Stimulated activated CD4-positive, alpha-beta T cell treated with anti-CD3 and anti-CD28 coated beads, Interleukin-2, amount 100 ng/mL, for 4 hours (primary cell): ENCODE measurements at places on chromosomes 2 and 18.

DNA sequence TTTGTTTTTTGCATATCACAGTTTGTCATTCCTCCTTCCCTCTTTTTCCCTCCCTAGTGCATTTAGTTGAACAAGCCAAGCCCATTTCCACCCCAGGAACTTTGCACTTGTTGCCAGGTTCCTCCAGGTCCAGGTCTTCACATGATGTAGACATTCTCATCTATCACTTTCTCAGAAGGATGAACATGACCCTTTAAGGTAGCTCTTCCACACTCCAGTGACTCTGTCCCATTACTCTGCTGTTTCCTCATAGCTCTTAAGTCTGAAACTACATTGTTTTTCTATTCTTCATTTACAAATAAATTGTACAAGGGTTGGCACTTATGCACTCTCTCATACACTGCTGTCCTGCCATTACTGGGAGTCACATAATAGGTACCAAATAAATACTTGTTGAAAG, 6.1 kb downstream of the KYNU start:
- no peak for DNase-seq

DNA sequence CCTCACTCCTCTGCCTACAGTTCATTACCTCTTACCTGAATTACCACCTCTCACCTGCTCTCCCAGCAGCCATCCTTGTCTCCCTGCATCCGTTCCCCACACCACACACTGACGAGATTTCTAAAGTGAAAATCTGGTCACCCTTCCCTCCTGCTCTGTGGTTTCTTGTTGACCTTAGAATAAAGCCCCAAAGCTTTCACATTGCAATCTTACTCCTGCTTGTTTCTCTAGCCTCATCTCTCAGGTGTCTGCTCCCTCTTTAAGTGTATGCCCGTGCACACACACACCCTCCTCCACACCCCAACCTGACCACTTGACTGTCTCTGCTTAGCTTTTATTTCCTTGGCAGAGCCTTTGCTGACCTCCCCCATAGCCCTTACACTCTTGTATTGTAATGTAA, 122.0 kb upstream of the SKOR2 start:
- DNase-seq: no peak

DNA sequence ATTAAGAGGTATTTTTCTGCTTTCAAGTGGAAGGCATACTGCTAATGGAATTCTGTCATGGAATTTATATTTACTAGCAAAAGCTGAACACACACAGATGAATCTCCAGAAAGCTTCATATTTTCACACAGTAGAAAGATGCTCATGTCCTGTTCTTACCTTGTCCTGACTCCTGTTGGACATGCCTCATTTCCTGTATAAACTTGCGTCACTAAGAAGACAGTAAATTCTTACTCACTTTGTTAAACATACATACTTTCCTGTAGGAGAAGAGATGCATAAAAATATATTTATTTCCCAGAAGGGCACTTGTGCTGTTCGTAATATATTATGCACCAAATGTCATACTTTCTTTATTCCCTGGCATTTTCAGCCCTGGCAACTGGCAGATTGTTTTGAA, 238.3 kb upstream of the RASGRP3 start:
- DNase-seq: no peak

DNA sequence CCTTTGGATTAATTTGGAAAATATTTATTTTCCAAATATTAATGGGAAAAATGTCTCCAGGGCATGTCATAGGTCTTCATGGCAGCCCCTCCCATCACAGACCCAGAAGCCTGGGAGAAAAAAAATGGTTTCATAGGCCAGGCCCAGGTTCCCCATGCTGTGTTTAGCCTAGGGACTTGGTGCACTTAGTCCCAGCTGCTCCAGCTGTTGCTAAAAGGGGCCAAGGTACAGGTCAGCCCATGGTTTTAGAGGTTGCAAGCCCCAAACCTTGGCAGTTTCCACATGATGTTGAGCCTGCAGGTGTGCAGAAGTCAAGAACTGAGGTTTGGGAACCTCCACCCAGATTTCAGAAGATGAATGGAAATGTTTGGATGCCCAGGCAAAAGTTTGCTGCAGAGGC, 309.6 kb downstream of the SOCS6 start:
- DNase-seq: no peak

DNA sequence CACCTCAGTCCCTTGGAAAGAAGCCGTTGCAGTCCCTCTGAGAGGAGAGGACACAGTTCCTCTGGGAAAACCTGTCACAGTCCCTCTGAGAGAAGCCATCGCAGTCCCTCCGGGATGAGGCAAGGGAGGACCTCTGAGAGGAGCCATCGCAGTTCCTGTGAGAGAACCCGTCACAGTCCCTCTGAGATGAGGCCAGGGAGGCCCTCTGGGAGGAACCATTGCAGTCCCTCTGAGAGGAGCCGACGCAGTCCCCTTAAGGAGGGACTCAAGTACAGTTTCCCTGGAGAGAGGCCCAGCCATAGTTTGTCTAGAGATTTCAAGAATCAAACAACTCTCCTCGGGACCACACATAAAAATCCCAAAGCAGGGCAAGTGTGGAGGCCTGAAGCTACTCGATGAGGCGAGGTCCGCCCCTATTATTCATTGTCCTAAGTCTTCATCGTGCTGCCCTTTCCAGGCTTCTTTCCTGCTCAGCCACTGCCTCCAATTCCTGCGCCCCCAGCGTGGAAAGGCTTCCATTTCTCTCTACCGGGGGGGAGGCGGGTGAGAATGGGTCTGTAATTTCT, 630 bp upstream of the ZNF512 start:
- no peak for DNase-seq

- no peak for DNase-seq
Observed at GRCh38 chr2:72936660-72937355, 19.5 kb downstream of the EMX1 start.

GRCh38 chr2:220051716-220052115, 424.3 kb downstream of the SLC4A3 start:
- DNase-seq: no peak

DNA sequence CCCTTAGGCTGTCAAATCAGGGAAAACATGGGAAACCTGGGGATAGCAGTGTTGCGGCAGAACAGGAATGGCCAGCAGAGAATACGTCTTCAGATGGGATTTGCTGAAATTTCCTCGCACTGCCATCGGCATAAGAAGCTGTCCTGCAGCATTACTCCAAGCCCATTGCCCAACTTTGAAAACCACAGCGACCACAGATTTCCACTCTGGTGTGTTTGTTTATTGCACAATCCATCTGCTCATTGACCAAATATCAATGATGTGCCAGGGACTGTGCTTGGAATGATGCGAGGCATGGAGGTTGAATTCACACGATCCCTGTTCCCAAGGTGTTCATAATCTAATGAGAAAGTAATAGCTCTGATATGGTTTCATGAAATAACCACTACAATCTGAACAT, 383.3 kb upstream of the MYT1L start:
- DNase-seq: no peak

GRCh38 chr18:54030434-54030833, 194.0 kb downstream of the MBD2 start:
- DNase-seq: no peak

DNA sequence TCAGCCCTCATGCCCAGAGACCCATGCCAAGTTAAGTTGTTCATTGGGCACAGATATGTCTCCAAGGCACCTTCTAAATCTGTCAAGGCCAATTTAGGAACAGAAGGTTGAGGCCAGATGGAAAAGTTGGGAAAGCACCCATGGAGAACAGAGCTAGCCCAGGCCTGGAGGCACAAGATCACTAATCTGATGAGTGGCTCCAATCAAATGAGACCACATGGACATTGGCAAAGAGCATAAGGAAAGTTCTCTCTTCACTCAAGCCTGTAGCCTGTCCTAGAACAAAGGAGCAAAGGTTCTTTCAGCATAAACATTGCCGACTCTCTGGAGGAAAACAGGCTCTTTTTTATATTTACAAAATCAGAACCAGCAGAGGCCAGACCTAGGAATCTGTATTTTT, 154.8 kb downstream of the RNF152 start:
- DNase-seq: no peak

- no peak for DNase-seq
Observed at GRCh38 chr18:43077510-43078308, 37.8 kb downstream of the RIT2 start.

DNA sequence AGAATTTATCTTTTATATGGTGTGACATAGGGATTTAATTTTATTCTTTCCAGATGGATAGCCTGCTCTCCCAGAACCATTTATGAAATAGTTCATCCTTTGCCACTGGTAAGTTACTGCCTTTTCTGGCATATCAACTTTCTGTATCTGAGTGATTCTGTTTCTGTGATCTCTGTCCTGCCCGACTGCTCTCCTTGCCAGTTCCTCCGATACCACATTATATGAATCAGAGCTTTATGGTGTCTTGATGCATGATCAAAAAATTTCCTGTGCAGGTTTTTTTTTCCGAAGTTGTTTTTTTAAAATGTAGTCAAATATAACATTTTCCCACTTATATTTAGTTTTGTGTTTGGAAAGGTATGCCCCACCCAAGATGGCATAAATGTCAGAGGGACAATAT, 242.5 kb downstream of the CYP26B1 start:
- DNase-seq: no peak

DNA sequence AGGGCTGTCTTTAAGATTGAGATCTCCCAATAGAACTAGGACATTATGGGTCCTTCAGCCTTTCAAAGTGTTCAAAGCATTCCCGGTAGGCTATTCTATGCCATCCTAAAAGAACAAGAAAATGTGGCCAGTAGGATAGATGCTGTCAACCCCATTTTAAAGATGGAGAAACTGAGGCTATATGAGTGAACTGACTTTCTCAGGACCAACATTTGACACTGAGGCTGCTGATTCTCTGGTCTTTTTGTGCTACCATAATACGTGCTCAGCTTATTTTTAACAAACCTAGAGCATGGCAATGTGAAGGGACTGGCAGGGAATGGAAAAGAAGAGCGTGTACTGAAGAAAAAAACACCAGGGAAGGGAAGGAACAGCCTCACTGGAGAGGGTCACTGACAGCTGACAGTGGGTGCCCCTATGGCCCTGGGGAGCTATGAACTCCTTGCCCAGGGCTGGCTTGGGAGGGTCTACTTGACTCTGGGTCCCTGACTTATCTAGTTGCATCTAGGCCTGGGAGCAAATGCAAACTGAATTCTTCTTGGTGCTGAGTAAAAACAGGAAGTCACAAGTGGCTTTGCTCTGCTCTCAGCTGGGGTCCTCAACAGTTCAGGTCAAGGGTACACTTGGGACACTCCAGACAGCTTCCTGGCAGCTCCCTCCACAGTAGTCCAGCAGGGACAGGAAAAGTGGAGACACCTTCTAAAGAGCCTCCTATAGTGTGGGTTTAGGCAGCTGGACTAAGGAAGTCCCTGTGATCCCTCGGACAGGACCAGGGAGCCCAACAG, 2.3 kb downstream of the CYRIA start:
- no peak for DNase-seq

DNA sequence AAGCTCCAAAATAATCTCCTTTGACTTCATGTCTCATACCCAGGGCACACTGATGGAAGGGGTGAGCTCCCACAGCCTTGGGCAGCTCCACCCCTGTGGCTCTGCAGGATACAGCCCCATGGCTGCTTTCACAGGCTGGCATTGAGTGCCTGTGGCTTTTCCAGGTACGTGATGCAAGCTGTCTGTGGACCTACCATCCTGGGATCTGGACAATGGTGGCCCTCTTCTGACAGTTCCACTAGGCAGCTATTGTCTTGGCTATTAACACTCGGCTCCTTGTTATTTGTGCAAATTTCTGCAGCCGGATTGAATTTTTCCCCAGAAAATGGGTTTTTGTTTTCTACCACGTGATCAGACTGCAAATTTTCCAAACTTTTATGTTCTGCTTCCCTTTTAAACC, 634.2 kb downstream of the TSN start:
- no peak for DNase-seq

DNA sequence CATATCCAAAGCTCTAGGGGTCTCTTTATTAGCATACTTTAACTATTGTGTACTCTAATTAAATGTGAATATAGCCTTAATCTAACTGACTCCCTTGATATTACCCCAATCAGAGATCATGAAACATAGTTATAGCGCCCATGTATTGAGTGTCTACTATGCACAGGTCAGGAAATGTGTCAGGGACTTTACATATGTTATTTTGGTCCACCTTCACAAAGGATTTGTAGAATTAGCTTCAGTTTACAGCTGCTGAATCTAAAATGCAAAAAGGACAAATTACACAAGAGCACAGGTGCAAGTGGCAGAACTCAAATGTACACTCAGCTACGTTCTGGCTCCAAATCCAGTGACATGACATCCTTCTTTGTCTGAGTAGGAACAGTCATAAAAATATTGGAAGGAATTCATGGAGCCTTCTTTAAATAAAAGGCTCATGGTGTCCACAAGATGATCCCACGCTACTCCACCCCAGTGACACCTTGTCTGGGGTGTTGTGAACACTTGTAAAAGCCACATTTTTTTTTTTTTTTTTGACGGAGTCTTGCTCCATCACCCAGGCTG, 38.7 kb upstream of the ATL2 start:
- DNase-seq: no peak

GRCh38 chr2:219442256-219443015, 7.8 kb downstream of the SPEG start:
- no peak for DNase-seq

DNA sequence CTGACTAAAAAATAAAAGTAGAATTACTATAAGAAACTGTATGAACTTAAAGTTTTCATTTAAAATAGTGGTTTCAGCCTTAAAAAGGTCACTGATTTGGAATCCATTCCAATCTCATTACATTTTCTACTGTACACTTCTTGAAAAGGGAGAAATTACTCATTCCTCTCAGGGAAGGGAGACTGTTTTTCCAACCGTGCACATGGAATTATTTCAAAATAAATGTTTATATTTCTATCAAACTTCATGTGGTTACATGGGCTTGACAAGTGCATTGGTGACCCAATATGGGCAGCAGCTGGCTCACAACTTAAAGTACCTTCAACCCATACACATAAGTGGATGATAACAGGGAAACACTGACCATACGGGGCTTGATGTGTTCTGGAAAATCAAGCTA, 324.5 kb upstream of the THUMPD2 start:
- no peak for DNase-seq

DNA sequence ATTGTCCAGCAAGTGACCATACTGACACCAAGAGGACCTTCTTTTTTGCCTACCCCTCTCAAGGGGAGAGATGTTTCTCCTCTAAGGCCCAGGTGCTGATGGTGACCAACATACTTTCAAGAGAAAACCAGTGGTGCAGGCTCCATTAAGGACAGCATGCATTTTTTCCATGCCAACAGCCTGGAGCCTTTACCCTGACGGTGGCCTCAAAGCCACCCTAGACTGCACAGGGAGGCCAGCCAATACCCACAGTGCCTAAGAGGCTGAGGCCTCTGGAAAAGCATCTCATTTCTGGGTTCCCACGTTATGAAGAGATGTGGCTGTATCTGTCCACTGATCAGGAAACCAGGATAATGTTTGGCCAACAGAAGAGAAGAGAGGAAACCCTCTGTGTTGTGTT, 19.3 kb downstream of the SPRED2 start:
- no peak for DNase-seq

GRCh38 chr2:19806131-19806530, 95.7 kb downstream of the TTC32 start:
- no peak for DNase-seq

GRCh38 chr2:53985646-53986045, 14.9 kb upstream of the PSME4 start:
- no peak for DNase-seq

DNA sequence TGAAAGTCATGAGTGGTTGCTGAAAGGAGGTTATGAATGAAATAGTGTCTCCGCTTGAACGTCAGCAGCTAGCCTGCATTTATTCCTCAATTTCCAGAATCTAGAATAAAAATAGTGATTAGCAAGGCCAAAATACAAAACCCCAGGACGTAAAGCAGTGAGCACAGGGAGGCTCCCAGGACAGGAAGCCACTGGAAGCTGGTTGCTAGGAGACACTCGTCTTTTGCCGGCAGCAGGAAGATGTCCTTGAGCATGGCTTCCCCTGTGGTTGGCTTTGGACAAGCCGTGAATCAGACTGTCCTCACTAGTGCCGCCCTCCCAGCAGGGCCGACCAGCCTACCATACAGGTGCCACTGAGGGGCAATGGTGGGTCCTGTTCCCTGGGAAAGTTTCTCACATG, 374.4 kb downstream of the MTX2 start:
- no peak for DNase-seq
